ENCODE measurements at places on chromosomes 2 and 18.

- H3K36me3 ChIP-seq: no peaks in the 10 kb centered on the region
- no peak overlapping the region for H3K27ac ChIP-seq
- no peak overlapping the region for H3K4me3 ChIP-seq
- H3K4me1 ChIP-seq: no peaks in the 10 kb centered on the region
Measured at GRCh38 chr2:180905002-180905401, 75.4 kb upstream of the UBE2E3 start.

DNA sequence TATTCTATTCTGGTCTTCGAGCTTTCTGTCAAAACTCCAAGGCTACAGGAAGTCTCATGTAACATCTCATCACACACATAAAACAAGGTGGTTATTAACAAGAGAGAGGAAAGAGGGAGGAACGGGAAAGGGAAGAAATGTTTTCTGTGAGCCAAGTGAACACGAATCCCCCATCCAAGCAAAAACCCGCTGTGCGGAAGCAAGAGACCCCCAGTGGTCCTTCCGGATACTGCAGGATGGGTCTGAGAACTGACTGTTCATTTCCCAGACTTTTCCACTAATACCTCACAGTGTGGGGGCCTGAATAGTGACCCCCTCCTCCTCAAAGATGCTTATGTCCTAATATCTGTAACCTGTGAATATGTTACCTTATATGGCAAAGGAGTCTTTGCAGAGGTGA lies 19.0 kb upstream of the DIPK1C start:
- no peak overlapping the region for H3K4me3 ChIP-seq
- no peak overlapping the region for H3K27ac ChIP-seq

DNA sequence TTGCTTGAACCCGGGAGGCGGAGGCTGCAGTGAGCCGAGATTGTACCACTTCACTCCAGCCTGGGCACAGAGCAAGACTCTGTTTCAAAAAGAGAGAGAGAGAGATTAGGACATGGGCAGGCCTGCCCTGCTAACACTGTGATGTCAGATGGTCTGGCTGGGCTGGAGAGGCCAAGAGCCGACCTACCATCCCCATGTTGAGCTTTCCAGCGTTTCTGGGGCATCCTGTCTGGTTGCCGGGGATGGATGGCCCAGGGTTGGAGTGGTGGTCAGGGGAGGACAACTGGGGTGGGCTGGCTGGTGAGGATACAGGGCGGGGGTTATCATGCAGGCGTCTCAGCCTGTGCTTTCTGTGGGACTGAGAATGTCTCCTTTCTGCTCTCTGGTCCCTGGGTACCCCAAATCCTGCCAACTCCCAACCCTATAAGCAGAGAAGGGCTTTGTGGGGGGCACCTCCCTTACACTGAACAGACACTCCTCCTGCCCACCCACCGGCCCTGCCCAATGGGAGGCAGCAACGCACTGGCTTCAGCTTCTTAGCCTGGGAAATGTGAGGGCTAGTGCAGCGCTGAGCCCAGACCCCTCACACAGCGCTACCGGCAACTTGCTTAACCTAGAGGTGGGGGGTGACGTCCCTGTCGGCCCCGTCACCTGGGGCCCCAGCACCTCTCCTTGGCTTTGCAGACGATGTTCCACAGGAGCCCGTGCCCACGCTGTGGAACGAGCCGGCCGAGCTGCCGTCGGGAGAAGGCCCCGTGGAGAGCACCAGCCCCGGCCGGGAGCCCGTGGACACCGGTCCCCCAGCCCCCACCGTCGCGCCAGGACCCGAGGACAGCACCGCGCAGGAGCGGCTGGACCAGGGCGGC lies 5.4 kb downstream of the SNORC start:
- H3K4me3 ChIP-seq: peak overlapping the region; percentile 53
- no peak overlapping the region for H3K27ac ChIP-seq
- peaks cover 7% of the 10 kb centered on the region for H3K4me1 ChIP-seq
- peaks cover 15% of the 10 kb centered on the region for H3K27me3 ChIP-seq

DNA sequence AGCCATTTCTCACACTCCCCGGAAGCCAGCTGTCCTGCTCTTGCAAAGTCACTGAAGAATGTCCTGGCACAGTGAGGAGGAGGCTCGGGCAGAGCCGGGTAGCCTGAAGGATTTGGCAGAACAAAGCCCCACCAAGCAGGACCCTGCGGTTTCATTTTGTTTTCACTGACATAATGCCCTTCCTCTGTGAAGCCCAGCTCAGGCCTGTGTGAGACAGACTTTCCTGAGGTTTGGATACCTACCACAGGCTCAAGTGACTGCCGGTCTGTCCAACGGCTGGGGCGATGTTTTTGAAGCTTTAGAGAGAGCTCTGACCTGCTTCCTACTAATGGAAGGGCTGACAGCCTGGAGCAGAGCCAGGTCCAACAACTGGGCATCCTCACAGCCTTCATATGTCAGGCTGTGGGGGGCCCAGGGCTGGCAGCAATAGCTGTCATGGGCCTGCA lies 99.8 kb upstream of the FZD7 start:
- no peak overlapping the region for H3K4me3 ChIP-seq
- H3K27ac ChIP-seq: no peak overlapping the region
- H3K36me3 ChIP-seq: no peaks in the 10 kb centered on the region
- no peak for DNase-seq

DNA sequence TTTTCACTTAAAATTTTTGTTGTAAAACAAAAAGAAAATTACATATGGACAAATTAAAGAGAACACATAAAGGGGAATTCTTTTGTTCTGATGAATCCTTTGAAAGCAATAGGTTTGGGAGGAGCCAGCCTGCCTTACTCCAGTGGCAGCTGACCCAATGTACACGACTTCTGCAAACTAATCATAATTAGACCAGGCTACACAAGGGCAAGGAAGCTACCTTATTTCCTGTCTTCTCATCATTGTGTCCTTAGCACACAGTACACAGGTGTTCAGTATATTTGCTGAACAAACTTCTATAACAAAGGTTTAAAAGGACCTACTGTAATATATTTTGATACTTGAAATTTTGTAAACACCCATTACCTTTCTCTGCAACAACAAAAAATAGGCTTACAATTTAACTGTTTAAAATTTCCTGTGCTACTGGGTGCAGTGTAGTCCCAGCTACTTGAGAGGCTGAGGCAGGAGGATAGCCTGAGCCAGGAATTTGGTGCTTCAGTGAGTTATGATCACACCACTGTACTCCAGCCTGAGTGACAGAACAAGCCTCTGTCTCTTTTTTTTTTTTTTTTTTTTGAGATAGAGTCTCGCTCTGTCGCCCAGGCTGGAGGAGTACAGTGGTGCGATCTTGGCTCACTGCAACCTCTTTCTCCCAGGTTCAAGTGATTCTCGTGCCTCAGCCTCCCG lies 18.9 kb downstream of the KCNG3 start:
- no peaks in the 10 kb centered on the region for H3K27me3 ChIP-seq
- H3K4me1 ChIP-seq: no peaks in the 10 kb centered on the region
- H3K27ac ChIP-seq: no peak overlapping the region
- DNase-seq: no peak
- no peak overlapping the region for H3K4me3 ChIP-seq
- no peaks in the 10 kb centered on the region for H3K36me3 ChIP-seq

GRCh38 chr2:112829101-112829960 lies 7.2 kb downstream of the IL1B start:
- H3K4me1 ChIP-seq: no peaks in the 10 kb centered on the region
- no peaks in the 10 kb centered on the region for H3K36me3 ChIP-seq
- no peak overlapping the region for H3K4me3 ChIP-seq
- no peak overlapping the region for H3K27ac ChIP-seq
- no peak for DNase-seq
- peaks cover 4% of the 10 kb centered on the region for H3K27me3 ChIP-seq

GRCh38 chr18:59865241-59865986 lies 34.4 kb upstream of the PMAIP1 start:
- no peak overlapping the region for H3K4me3 ChIP-seq
- no peaks in the 10 kb centered on the region for H3K36me3 ChIP-seq
- H3K27ac ChIP-seq: no peak overlapping the region
- peaks cover 3% of the 10 kb centered on the region for H3K27me3 ChIP-seq

- DNase-seq: no peak
- no peak overlapping the region for H3K27ac ChIP-seq
- no peaks in the 10 kb centered on the region for H3K4me1 ChIP-seq
- no peak overlapping the region for H3K4me3 ChIP-seq
- no peaks in the 10 kb centered on the region for H3K36me3 ChIP-seq
Measured at GRCh38 chr2:100802066-100802465, 17.9 kb upstream of the NPAS2 start.

DNA sequence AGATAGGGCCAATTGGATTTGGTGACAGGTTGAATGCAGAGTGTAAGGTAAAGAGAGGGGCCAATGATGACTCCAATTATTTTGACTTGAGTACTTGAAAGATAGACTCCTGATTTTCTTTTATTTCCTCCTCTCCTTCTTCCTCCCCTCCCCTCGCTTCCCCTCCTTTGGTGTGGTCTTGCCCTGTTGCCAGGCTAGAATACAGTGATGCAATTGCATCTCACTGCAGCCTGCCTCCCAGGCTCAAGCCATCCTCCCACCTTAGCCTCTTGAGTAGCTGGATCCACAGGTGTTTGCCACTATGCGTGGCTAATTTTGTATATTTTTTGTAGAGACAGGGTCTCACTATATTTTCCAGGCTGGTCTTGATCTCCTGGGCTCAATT lies 2.3 kb downstream of the DGUOK start:
- H3K4me1 ChIP-seq: peaks cover 62% of the 10 kb centered on the region
- peaks cover 47% of the 10 kb centered on the region for H3K36me3 ChIP-seq
- no peaks in the 10 kb centered on the region for H3K27me3 ChIP-seq
- H3K27ac ChIP-seq: peak overlapping the region; percentile 81
- peak overlapping the region; percentile 56 for H3K4me3 ChIP-seq

DNA sequence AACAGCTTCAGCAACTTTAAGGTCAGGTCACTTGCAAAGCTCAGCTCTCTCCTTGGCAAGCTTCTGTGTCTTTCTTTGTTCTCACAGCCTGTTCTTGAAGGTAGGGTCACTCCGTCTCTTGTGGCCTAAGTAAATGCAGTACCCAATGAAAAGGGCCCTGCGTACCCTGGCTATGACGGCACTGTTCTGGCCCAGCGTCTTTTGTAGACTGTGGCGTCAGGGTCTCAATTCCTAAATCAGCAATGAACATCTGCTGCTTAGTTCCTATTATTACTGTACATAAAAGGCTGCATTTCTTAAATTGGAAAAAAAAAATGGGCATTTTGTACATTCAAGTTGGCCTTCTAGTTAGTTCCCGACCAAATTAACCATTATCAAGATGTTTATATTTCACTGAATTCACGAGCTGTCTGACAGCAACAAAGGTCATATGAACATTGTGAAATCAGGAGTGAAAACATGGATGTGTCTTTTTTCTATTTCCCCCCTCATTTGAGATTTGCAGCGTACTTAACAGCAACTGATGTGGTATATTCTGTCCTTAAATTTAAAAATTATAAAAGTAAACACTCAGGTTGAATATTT lies 17.0 kb upstream of the MTCL1 start:
- H3K4me1 ChIP-seq: no peaks in the 10 kb centered on the region
- no peak for DNase-seq
- peaks cover 1% of the 10 kb centered on the region for H3K27me3 ChIP-seq
- H3K27ac ChIP-seq: no peak overlapping the region

GRCh38 chr2:235421618-235422017 lies 72.2 kb upstream of the AGAP1 start:
- DNase-seq: no peak
- no peak overlapping the region for H3K4me3 ChIP-seq
- H3K27me3 ChIP-seq: peaks cover 9% of the 10 kb centered on the region
- no peaks in the 10 kb centered on the region for H3K36me3 ChIP-seq
- no peaks in the 10 kb centered on the region for H3K4me1 ChIP-seq
- no peak overlapping the region for H3K27ac ChIP-seq

- H3K27me3 ChIP-seq: no peaks in the 10 kb centered on the region
- no peak overlapping the region for H3K27ac ChIP-seq
- DNase-seq: no peak
Measured at GRCh38 chr2:173982182-173982714, 17.1 kb upstream of the SP3 start.

DNA sequence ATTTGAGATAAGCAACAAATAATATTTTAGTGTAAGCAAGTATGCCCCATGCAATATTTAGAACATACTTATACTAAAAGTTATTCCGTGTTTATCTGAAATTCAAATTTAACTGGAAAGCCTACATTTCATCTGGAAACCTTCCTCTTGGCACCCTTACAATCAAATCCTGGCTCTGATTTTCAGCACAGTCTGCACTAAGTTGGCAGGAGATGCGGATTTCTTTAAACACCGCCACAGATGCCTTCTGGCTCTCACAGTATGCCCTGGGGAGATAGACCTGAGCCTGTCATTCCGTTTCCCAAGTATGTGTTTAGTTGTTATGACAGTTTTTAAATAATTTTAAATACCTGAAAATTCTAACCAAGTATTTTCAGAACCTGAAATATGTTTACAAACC lies 7.3 kb upstream of the MLPH start:
- peaks cover 7% of the 10 kb centered on the region for H3K4me1 ChIP-seq
- no peak overlapping the region for H3K27ac ChIP-seq
- no peak overlapping the region for H3K4me3 ChIP-seq
- no peaks in the 10 kb centered on the region for H3K36me3 ChIP-seq

GRCh38 chr18:35141077-35141476 lies 99.8 kb upstream of the ZNF397 start:
- H3K4me3 ChIP-seq: no peak overlapping the region
- no peaks in the 10 kb centered on the region for H3K27me3 ChIP-seq
- H3K36me3 ChIP-seq: peaks cover 24% of the 10 kb centered on the region
- DNase-seq: no peak
- H3K27ac ChIP-seq: no peak overlapping the region
- peaks cover 11% of the 10 kb centered on the region for H3K4me1 ChIP-seq

GRCh38 chr2:134146161-134146560 lies 107.7 kb upstream of the MGAT5 start:
- no peak for DNase-seq
- peaks cover 25% of the 10 kb centered on the region for H3K4me1 ChIP-seq
- H3K27me3 ChIP-seq: no peaks in the 10 kb centered on the region
- peaks cover 1% of the 10 kb centered on the region for H3K36me3 ChIP-seq

DNA sequence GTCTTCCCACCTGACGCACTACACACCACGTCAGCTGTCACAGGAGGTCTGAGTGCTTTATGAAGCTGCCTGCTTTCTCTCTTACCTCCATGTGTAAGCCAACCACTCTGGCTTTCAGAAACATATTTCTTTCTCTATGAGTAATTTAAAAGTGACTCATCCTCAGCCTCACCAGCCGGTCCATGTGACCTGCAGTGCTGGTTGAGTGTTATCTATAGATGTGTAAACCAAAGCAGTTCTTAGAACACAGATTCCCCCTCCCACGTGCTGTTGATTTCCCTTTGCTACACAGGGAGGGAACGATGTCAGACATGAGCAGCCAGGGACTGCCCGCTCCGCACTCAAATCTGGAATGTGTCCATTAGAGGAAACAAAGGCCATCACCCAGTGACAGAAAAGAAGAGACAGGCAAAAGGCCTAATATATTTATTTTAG lies 157.8 kb downstream of the BCL2 start:
- peaks cover 73% of the 10 kb centered on the region for H3K36me3 ChIP-seq
- peak overlapping the region; percentile 78 for H3K4me3 ChIP-seq
- H3K27ac ChIP-seq: peak overlapping the region; percentile 95

DNA sequence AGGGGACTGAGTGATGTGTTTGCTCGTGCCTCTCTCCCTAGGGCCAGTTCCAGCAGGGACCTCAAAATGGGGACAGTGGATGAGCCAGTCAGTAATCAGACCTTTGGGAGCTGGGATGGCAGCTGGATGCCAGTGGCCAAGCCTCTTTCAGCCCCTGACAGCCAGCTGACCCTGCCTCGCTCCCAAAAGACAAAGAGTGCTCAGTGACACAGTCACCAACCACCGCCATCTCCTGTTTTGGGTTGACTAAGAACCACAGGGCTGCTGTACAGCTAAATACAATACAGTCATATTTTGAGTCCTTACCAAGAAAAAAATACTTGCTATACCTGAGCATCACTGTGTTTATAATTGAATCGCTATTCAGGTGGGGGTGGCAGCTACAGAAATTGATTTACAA lies 75.7 kb downstream of the POU3F3 start:
- H3K27ac ChIP-seq: no peak overlapping the region
- H3K4me3 ChIP-seq: no peak overlapping the region
- peaks cover 11% of the 10 kb centered on the region for H3K27me3 ChIP-seq
- H3K36me3 ChIP-seq: no peaks in the 10 kb centered on the region

- no peaks in the 10 kb centered on the region for H3K36me3 ChIP-seq
- peaks cover 15% of the 10 kb centered on the region for H3K27me3 ChIP-seq
- H3K27ac ChIP-seq: no peak overlapping the region
- H3K4me3 ChIP-seq: no peak overlapping the region
Measured at GRCh38 chr2:172704072-172704936, 31.3 kb upstream of the RAPGEF4 start.

All from activated CD4-positive, alpha-beta T cell treated with anti-CD3 and anti-CD28 coated beads, Interleukin-2, amount 10 ng/mL, durations not matched to agents 7 days and 5 days (primary cell).